ENCODE measurements at places on chromosomes 6 and 20.

GRCh38 chr6:37283671-37284151 is 25.8 kb upstream of the TMEM217 start:
- no peak for DNase-seq

DNA sequence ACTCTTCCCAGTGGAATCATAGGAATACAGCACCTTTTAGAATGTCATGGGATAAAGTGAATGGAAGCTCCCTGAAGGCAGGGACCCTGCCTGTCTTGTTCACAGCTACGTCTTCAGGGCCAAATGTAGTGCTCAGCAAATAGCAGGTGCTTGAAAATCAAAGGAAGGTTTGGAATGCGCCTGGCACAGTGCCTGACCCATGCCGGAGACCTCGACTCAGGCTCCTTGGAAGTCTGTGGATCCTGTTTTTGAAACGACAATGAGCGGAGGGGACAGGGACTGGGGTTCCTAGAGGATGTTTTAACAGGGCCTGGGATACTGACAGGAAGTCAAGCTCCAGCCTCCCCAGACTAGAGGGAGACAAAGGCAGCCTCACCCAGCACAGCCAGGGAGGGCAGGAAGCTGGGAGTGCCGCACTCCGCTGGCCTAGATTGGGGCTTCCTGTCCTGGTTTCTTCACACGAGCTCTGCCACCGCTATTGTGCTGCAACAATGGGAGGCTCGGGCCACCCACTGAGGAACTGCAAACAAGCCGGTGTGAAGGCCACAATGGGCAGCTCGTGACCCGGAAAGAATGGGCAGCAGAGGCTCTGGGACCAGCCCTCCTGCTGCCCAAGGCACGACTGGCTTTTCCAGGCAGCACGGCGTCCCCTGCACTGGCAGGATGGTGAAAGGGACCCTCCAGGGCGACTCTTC is 76.7 kb downstream of the PREX1 start:
- no peak for DNase-seq

- no peak for DNase-seq
Observed at GRCh38 chr6:48281217-48281616, 170.2 kb upstream of the PTCHD4 start.

DNA sequence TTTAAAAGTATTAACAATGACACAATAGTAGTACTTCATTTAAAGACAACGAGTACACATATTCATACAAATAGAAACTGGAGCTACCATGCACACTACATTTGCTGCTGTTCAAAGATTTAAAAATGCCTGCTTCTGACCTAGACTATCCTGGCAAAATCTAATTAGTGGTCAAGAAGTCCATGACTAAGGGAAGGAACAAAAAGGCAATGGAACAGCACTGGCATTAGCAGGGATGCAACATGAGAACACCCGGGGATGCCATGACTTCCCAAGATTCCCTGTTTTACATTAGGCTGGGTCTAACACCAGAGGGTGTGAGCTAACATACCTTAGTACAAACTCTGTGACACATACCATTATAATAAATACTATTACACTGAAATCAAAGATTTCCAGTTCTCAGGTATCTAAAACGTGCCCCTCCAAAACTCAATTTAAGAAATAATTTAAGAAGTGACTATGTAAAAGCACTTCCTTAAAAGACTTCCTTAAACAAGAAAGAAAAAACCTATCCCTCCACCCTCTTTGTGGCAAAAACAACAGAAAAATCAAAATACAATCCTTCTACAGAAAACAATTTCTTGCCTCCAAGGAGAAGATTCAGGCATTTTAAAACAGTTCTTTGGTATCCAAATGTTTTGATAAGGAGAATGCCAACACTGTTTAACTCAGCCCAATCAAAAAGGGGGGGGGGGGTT is 25.5 kb downstream of the CHD6 start:
- no peak for DNase-seq

DNA sequence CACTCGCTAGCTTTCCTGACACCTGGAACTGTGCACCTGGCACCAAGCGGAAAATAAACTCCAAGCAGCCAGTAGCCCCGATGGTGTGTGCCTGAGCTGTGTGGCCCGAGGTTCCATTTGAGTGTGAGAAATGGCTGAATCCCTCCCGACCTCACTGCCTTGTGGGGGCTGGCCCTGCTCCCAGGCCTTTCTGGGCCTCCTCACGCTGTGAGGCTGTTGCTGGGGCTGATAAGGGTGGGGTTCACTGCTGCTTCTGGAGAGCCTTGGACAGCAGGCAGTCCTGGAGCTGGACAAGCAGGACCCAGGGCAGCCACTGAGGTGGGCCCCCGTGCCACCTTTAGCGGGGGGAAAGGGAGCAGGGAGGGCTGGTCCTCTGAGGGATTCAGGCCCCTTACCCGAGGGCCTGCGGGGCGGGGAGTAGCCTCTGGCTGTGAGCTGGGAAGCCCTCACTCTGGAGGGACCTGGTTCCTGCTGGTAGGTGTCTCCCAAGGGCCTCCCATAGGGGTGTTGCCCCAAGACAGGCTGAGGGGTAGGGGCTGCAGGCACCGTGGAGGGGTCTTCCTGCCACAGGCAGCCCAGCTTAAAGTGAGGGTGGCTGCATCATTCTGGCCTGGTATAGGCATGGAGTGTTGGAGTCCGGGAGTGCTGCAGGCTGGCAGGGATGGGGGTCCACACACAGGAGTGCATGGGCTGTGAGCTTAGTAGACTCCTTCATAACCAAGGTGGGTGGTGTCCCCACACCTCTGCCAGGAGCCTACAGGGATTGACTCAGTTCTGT is 1.7 kb downstream of the PPDPF start:
- no peak for DNase-seq

DNA sequence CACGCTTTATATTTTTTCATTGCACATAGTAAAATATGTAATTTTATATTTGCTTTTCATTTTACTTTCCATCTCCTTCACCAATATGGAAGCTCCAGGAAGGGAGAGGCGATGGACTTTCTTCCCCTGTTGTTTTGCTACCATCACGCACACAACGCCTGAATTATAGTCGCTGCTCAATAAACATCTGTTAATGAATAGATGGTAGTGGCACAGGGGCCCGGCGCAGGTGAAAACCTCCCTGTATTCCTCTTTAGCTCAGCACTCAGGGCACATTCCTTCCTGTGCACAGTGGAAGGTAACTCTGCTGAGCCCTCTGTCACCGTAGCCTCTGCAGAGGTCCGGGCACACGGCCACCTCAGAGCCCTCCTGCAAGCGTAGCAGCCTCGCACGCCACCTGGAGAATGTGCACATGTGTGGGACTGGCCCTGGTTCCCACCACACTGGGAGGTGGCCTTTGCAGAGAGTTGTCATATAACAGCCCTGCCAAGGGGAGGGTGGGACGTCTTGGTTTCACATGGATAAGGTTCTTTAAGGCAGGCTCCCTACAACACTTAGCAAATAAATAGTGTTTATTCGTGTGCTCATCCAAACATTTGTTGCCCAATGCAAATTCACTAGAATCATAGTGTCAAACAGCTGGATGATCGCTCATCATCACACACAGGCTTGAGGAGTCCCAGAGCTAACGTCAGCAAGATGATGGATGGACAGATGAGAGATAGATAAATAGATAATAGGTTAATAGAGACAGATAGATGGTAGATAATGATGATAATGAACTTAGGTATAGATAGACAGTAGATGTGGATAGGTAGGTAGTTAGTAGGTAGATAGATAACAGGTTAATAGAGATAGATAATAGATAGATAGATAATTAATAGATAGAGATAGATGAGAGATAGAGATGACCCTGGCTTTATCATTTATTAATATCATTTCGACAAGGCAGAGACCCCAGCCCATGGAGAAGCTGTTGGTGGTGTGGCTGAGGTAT is 32.3 kb upstream of the AFDN start:
- no peak for DNase-seq

- DNase-seq: no peak
Observed at GRCh38 chr6:145047891-145048290, 687.4 kb downstream of the EPM2A start.

DNA sequence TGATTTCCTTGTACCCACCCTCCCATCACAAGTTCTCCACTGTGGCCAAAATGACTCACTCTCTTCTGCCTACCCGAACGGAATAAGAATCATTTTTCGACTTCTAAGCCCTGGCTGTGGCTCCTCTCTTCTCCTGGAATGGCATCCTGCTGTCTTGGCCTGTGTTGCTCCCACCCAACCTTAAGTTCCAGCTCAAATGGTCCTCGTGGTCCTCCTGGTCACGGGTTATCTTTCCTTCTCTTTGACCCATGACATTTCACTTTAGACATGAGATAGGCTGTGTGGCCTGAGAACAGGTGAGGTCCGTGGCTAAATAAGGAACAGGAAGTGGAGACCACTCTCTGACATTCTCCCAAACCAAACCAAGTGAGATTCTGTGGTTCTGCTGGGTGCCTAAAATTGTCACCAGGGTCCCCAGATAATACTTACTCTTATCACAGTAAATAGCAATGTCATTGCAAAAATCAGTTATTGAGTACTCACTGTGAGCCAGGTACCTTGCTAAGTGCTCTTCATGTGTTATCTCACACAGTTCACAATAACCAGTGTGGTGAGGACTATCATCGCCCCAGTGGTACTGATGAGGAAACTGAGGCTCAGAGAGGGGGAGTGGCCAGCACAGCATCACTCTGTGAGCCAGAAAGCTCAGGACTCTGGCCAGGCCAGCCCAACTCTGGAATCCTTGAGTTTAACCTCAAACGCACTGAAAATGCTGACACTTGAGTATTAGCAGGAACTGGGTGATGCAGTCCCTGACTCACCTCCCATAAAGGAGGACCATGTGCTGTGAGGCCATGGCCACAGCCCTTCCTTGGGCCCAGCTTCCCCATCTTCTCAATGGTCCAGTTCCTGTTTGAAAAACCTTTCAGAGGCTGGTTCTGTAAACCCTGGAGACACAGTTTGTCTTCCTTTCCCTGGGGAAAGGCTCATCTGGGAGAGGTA is 74.8 kb upstream of the SIRPA start:
- no peak for DNase-seq

Data from activated T-cell treated with anti-CD3 and anti-CD28 coated beads for 24 hours (primary cell).